ENCODE measurements at places on chromosomes 1 and 21.

- DNase-seq: peak; percentile 60
Measured at GRCh38 chr1:178664278-178664677, 60.8 kb upstream of the RALGPS2 start.

DNA sequence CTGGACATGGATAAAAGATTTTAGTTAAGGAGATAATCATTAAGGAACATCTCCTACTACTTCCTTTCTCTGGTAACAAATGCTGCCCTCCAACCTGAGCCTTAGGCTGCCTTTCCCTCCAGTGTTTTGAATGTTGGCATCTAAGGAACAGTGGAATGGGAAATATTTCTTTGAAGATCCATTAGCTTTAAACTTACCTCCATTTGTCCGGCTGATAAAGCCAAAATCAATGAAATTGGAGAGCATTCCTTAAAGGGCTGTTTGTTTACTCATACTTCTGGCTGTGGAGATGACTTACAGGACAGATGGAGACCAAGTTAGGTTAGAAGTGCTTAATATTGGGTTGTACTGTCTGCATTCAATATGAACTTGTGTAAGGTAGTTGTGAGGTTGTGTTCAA, 439.1 kb downstream of the PLA2G4A start:
- no peak for DNase-seq

- no peak for DNase-seq
Measured at GRCh38 chr21:37658817-37659458, 257.3 kb downstream of the KCNJ6 start.

DNA sequence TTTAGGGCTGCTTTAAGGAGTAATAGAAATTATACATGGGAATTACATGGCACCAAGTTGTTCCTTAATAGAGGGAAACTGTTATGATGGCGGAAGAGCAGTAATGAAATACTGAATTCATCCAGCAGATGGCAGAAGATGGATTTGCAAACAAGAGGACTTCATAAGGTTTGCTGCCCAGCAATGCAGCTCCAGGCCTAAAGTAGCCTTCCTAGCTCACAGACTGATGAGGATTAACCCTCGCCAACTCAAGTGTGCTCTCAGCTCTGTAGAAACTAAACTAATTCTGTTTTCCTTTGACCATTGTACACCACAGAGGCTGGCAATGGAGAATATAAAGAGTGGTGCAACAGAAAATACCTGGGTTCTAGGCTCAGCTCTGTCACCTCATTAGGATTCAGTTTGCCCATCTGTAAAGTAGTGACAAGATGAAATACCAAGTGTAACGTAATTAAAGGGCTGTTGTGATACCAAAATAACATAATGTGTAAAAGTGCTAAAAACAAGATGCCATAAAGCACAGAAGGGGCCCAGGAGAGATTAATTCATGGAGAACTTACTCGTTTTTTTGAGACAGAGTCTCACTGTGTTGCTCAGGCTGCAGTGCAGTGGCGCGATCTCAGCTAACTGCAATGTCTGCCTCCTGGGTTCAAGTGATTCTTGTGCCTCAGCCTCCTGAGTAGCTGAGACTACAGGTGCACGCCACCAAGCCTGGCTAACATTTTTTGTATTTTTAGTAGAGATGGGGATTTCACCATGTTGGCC, 102.4 kb upstream of the SERBP1 start:
- peak; percentile 59 for DNase-seq

- peak; percentile 9 for DNase-seq
Measured at GRCh38 chr1:183487674-183488442, 15.6 kb downstream of the SMG7 start.

DNA sequence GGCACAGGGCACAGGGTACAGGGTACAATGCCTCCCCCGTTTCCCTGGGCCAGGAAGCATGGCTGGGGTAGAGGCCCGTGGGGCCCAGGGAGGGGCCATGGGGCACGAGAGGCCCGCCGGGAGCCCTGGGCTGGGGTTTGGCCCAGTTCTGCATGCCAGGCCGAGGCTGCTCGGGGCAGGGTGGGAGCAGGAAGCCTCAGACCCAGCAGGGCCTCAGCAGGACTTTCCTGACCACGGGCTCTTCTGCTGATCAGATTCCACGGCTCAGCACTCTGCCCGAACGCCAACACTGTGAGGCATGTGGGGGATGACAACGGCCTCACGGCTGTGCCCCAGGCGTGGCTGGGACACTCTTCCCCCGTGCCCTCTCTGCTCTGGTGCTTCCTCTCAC, 104.3 kb downstream of the NPHP4 start:
- no peak for DNase-seq

DNA sequence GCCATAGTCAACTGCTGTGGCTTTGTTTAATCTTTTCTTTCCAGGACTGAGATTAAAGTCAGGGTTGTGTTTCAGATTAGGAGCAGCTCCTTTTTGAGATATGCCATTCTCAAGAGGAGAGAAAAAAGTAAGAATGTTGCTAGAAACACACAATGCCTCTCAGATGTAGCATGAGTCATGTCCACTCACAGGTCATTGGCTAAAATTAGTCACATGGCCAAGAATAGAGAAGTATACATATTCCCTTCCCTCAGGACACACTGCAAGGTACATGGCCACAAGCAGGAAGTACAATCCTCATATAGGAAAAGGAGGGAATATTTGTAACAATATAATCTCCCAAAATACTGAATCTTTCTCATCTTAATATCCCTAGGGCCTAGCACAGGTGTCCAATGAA, 141.9 kb upstream of the PTBP2 start:
- no peak for DNase-seq

DNA sequence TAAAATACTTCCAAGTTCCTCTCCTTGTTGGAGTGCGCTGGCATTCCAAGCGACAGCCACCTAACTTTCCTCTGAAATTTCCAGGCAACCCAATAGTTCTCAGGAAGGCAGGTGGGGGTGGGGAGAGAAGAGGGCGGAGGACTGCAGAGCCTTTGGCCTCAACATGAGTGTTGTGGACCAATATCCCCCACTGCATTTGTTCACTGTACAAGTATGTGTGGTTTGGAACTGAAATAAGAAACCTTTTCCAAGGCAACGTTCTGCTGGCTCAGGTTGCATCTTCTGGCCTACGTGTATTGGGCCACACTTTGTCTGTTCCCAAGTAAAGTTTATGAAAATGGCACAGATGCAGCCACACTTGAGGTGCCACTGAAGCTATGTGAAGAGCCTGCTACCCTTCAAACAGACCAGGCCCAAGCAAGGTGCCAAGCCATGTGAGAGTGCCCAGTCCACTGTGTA, 153.4 kb downstream of the DHRS3 start:
- DNase-seq: no peak

DNA sequence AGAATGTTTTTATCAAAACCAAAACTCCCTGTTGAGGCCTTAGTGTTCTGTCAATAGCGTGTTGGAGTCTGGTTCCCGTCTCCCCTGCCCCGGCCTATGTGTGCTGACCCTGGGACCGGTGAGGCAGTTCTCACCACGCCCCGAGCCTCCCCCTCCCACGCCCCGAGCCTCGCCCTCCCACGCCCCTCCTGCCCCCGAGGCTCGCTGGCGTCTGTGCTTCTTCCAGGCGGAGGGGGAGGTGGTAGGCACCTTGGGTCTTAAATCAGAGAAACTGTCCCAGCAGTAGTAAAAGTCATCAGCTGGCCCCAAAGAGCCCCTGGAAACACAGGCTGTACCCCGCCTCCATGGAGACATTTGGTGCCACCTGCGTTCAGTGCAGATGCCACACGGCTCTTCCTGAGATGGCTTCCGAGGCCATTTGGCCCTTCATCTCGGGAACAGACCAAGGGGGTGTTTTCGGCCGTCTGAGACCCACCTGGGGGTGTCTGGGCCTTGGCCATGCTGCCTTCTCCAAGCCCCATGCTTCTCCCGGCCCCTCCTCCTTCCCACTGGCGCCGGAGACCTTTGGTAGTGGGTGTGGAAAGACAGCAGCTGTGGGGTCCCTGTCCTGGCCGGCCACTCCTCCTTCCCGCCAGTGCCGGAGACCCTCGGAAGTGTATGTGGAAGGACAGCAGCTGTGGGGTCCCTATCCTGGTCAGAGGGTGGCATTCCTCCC, 44.7 kb downstream of the SKI start:
- no peak for DNase-seq

DNA sequence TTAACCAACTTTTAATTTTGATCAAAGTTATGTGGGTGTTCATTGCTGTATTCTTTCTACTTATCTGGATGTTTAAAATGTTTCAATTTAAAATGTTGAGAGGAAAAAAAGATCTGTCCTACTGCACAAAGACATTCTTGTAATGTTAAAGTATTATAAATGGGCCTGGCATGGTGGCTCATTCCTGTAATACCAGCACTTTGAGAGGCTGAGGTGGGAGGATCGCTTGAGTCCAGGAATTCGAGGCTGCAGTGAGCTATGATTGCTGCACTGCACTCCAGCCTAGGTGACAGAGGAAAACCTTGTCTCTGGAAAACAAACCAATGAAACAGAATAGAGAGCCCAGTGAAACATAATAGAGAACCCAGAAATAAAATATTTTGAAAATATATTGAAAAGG, 65.5 kb upstream of the LRRC8B start:
- no peak for DNase-seq

GRCh38 chr1:204130981-204131892, 20.6 kb downstream of the ETNK2 start:
- no peak for DNase-seq

DNA sequence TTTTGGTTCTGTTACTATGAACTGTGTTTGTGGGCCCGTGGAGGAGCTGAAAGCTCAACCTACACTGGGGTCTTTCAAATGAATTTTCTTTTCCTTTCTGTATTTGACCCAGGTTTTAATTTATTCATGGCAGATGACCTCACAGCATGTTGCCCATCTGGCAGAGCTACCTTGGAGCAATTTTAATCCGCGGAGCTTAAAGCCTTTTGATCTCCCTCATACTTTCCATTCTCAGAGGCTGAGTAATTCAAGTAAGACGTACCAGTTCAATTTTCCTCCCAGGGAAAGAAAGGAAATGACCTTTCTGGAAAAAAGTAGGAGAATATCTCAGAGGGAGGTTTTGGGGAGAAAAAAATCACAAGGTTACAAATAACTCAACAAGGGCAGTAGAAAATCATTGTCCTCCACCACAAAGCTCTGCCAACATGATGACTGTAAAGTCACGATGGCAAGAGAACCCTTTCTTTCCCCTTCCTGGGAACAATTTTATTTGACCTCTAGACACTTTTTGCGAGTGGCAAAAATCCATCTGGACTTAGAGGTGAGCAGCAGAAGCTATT, 21.6 kb upstream of the PCP4 start:
- no peak for DNase-seq

- DNase-seq: peak; percentile 74
Measured at GRCh38 chr1:212368073-212368484, 46.6 kb downstream of the PACC1 start.

- DNase-seq: no peak
Measured at GRCh38 chr1:4616831-4617465, 37.5 kb upstream of the AJAP1 start.

DNA sequence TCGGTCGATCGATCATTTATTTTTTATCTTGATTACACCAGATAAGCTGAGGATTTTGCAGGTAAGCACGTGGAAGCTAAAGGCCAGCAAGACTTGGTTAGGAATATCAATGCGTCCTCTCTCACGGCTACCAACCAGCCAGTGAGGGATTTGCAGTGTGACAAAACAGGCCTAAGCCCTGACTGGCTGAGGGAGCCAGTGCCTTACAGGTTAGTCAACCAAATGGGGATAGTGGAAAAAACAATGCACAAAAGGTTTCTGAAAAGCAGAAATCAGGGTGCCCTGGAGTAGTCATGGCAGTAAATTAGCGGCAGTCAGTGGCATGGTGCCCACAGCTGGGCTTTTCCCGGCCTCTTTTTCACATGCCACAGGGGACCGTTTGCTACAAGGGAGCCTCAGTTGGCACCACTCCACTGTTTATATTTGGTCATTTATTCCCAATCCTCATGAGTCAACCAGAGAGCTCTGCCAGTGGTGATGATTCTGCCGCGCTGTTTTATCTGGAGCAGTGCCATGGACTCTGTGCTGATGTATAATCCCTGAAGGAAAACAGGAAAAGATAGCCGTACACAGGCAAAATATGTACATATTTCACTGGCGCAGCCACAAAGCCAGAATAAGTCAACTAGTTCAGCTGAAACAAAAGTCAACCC, 167.6 kb downstream of the RHOU start:
- no peak for DNase-seq

- DNase-seq: no peak
Measured at GRCh38 chr1:98181036-98181764, 260.4 kb upstream of the DPYD start.

DNA sequence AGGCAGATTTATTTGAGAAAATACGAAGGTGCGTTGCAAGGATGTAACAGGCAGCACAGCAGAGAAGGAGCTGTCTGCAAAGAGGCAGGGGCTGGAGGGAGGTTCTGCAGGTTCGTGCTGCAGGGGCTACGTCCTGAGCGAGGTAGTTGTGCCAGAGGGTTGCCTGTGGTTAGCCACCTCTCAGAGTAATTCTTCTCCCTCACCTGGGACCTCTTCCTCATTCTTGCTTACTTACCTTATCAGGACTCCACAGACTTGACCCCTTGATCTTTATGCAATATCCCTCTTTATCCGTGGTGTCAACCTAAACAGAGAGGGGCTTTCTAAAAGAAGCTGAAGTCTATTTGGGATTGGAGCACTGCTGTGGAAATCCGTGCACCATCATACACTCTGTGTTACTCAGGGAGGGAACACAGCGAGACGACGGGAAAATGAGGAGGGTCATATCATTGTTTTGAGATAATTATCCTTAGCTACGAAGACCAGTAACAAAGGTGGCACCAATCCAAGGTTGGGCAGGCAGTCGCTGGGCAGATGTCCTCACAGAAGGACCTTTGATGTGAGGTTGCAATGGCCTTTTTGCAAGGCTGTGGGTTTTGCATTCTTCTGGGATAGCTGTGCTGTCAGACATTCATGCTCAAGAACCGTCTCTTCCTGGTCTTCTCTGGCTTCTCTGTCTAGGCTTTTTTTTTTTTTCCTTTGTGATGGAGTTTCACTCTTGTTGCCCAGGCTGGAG, 82.8 kb downstream of the WDR4 start:
- no peak for DNase-seq

DNA sequence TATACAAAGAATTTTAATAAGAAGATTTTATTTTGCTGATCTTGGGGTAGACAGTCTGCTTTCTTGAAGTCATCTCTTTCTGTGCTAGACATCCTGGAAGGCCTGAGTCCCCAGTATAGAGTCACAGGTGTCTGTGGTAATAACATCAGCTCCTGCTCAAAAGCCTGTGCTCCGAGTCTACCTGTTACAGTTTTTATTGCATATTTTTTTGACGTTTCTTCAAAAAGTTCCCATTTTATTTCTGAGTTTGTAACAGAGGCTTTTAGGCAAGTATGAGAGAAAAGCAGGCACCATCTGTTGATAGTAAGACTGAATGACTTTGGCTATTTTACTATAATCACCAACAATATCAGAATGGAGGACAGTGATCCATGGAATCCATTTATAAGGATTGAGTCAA, 58.0 kb upstream of the WDR26 start:
- no peak for DNase-seq

- DNase-seq: peak; percentile 25
Measured at GRCh38 chr21:34909492-34910292, 139.4 kb downstream of the RUNX1 start.

- DNase-seq: no peak
Measured at GRCh38 chr1:42137766-42138165, 15.4 kb upstream of the GUCA2B start.

GRCh38 chr1:208030288-208031091, 119.6 kb upstream of the CD34 start:
- DNase-seq: no peak

Measured in suppressor macrophage treated with lipopolysaccharide for 4 hours (primary cell).